ENCODE measurements at places on chromosomes 5 and 9.

DNA sequence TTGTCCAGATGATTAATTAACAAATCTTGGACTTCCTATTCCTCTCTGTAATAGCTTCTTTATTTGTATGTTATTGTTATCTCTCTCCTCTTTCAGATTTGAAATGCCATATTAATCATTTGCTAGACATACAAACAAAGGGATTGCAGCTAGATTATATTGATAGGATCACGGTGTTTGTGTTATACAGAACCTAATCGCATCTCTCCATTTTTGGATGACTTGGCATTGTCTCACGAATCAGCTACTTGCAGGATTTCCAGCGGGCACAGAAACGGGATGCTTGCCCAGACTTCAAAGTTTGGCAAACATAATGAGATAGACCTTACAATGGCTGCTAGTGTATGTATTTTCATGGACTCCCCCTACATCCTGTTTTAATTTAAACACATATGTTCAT, 368.1 kb downstream of the TLE4 start:
- no peak for DNase-seq

GRCh38 chr5:93576994-93577853, 3.8 kb downstream of the NR2F1-AS1 start:
- DNase-seq: no peak

- no peak for DNase-seq
These were observed 84.5 kb upstream of the CER1 start for GRCh38 chr9:14806941-14807520.

GRCh38 chr9:73104342-73104741, 47.3 kb upstream of the ANXA1 start:
- no peak for DNase-seq

All from activated CD4-positive, alpha-beta T cell treated with anti-CD3 and anti-CD28 coated beads, Interleukin-2, amount 50 U/mL, for 4 hours (primary cell).